A673 (cell line): ENCODE measurements at places on chromosomes 4 and X.

DNA sequence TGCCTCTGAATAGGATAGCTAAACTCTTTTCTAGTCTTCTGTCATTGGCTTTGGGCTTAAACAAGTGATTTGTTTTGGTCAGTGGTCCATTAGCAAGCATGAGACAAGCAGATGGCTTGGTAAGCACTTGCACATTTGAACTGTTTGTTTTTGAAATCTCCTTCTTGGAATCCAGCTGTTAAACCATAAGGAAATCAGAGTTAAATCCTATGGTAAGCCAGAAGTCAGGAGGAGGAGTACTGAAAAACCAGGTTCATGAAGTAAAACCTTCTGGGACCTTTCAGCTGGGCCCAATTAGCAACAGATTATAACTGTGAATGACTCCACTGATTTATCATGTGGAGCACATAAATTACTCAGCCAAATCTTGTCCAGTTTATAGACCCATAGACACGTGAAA, 1042.5 kb upstream of the PABPC4L start:
- DNase-seq: no peak

GRCh38 chr4:123813901-123814300, 417.3 kb downstream of the SPRY1 start:
- DNase-seq: no peak

DNA sequence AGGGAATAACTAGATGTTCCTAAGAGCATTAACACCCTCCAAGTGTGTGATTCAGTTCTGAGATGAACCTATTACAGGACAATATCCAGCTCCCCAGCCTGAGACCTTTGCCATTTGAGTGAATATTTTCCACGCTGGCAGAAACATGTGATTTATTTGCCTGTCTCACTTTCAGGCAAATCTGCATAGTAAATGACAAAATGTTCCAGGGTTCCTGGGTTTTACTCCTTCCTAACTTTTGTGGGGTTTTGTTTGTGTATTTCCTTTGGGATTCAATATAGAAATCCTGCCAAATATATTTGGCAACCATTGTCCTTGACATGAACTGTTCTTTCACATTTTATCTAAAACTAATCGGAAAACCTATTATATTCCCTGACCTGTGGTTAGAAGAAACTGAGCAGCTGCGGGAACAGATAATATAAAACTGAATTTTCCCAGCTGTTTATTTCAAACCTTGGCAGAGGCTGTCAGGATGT, 12.5 kb downstream of the F8 start:
- no peak for DNase-seq

DNA sequence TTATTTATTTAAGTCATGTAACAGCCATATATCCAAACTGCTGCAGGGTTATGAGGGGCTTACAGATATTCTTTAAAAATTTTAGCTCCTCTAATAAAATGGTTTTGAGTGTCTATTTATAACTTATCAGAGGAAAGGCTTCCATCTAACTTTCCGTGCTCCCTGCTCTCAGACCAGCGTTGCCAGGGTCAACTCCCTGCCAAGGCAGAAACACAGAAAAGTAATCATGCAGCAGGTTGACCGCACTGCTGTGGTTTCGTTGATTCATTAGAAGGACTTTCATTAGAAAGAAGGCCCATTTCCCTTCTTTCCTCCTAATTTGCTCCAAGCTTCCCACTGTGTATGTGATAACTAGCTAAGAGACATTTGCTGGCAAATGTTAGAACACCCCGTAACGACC, 33.9 kb downstream of the BCLAF3 start:
- DNase-seq: no peak

DNA sequence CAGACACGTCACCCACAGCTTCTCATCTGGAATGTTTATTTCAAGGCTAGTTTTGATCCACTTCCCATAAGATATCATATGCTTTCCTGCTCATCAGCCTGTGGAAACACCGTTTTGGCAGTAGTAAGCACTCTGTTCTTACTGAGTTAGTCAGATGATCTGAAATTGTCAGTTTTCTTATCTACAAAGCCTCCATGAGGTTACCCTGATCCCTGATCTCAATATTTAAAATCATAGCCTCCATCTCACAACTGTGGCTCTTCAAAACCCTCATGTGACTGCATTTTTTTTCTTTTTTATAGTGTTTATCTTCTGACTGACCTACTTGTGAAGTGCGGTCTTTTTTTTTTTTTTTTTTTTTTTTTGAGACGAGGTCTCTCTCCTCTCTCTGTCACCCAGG, 22.7 kb downstream of the BST1 start:
- DNase-seq: no peak

DNA sequence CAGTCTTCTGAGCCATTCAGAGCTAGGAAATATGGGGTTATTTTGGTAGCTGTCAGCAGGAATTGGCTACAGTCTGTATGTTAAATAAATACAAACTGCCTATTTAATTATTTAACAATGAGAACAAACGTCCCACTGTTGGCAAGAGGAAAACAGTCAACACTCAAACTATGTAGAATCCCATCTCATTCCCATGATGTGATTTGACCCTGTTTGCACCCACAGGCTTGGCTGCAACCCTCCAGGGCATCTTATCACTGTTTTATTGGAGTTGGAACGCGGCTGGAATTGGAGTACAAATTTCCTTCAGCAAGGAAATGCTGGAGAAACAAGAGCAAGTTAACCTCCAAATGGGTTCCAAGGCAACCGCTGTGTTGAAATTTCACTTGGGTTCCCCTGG, 124.0 kb downstream of the KIT start:
- no peak for DNase-seq

DNA sequence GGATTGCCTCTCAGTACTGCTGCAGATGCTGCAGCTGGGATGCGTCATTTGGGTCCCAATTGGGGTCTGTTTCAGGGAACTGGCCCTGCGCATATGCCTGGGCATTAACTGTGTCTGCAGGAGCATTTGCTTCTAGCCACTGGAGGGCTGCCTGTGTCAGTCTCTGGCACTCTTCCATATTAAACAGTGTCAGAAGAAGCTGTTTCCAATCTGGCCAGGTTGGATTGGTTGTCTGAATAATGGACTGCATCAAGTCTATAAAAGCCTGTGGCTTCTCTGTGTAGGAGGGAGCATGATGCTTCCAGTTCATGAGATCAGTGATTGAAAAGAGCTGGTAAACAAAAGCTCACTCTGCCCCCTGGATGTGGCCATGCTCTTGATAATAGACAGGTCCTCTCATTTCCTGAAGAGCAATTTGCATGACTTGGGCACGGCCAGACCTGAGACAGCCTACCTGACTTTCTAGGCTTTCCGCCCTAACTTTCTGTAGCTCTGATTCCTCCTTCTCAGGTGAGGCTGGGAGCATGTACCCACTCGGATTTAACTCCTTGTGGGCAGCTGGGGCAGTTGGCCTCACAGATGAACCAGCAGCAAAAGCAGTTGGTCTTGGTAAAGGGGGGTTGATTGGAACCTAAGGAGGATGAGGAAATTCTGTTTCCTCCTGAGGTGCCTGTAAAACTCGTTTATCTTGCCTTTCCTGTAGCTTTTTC, 29.2 kb downstream of the SULT1E1 start:
- DNase-seq: peak; percentile 11

DNA sequence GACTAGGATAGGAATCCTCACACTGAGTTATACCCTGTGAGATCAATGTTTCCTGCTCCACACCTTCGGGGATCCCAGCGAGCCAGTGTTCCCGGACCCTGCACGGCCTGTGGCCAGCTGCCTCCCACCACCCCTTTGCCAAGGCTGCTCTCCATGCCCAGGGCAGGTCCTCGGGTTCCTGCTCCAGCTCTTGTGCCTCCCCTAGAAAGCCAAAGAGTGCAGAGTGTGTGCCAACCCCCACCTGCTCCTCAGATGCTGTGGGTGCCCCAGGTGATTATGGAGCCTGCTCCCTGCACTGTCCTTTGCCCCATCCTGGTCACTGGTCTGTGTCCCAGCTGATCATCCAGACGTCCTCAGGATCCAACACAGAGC, 246.4 kb downstream of the AFAP1 start:
- no peak for DNase-seq

GRCh38 chrX:47316276-47317025, 53.9 kb upstream of the ZNF157 start:
- DNase-seq: peak; percentile 29

DNA sequence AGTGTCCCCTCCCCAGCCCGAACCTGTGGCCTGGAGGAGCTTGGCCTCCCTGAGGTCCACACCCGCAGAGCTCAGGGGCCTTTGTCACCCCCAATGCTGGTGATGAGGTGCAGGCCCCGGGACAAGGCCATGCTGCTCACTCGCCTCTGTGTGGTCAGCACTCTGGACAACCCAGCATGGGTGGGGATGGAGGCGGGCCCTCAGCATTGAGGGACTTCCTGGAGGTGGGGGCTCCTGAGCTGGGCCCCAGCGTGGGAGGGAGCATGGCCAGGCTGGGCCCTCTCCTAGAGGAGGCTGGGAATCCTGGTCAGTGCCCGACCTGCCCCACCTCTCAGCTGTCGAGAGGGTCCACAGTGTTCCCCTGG, 30.6 kb downstream of the TACC3 start:
- no peak for DNase-seq

DNA sequence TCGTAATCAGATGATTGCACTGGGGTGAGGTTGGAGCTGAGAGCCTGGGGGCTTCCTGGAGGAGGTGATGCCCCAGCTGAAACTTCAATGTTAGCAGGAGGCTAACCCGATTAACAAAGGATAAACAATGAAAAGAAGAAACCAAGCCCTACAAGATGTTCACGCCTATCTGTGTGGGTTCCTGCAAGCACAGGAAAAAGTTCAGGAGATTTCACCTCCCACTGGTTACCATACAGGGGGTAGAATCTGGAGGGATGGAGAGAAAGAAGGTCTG, 27.5 kb downstream of the JAKMIP1 start:
- no peak for DNase-seq

DNA sequence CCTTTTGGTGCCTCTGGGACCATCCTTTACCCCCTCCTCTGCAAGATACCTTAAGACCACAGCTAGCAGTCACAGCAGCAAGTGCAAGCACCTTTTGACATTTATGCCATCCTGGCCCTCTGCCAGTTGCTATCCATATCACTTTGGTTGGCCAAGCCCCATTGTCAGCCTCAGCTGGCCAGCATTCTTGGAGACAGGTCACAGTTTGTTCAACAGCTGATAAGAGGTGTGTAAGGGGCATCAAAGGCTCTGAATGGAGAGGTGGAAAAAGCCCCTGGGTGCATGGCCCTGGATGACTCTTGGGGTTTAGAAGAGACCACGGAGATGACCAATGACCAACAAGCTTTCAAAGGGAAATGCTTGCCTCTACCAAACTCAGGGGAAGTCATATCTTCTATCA, 133.6 kb upstream of the MAMLD1 start:
- DNase-seq: no peak

GRCh38 chrX:2691543-2692220, 587 bp downstream of the CD99 start:
- DNase-seq: peak; percentile 74

- DNase-seq: no peak
These were observed 24.4 kb upstream of the ZFX start for GRCh38 chrX:24125028-24125612.

- no peak for DNase-seq
These were observed 121.7 kb upstream of the CXXC4 start for GRCh38 chr4:104616401-104616820.

GRCh38 chrX:117010243-117010642, 547.5 kb upstream of the CT83 start:
- no peak for DNase-seq

GRCh38 chrX:42127563-42127962, 204.2 kb upstream of the CASK start:
- peak; percentile 1 for DNase-seq

DNA sequence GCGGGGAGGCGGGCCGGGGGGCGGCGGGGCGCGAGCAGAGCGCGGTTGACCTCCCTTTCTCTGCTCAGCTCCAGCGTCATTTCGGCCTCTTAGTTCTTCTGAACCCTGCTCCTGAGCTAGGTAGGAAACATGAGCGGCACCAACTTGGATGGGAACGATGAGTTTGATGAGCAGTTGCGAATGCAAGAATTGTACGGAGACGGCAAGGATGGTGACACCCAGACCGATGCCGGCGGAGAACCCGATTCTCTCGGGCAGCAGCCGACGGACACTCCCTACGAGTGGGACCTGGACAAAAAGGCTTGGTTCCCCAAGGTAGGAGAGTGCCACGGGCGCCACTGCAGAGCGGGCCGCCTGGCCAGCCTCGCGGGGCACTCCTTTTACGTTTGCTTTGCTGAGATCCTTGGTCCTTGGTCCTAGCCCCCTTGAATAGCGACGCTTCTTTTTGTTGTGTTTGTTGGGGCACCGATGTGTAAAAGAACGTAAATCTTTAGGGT, at the start of gene HTATSF1:
HTATSF1 (plus strand) TSS at position 37 of the 497 bp plus-strand sequence; CDS start at position 130, 93 bp downstream.
- no peak for DNase-seq

DNA sequence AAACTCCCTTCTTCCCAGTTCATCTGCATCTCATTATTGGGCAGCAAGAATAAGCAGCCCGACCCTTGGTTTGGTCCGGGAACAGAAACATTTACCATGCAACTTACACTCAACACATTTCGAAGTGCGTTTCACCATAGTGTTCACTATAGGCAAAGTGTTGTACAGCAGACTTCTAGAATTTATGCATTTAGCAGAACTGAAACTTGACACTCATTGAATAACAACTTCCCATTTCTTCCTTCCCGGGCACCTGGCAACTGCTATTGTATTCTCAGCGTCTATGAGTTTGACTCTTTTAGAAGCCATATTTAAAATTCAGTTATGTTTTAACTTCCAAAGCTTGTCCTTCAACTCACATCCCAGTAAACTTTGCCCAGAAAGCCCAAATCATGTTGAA, 840.6 kb downstream of the NLGN4X start:
- DNase-seq: no peak

- DNase-seq: no peak
These were observed 767.2 kb upstream of the ADGRL3 start for GRCh38 chr4:60432911-60433310.

GRCh38 chr4:180617196-180617595, 1626.0 kb upstream of the TENM3 start:
- no peak for DNase-seq

DNA sequence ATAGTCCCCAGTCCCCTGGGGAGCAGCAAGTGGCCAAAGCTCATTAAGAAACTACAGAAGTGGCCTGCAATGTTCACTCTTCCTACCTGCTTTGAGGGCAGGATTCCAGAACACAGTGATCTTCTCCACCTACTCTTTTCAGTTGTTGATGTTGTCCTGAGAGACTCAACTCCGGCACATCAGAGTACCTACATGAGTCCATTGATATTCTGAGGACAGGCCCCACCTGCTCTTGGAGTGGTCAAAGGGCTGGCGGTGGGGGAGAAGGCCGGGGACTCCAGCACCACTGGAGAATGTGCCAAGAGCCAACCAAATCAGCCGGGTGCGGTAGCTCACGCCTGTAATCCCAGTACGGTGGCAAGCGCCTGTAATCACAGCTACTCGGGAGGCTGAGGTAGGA, 29.8 kb upstream of the DDX3X start:
- no peak for DNase-seq

- DNase-seq: no peak
These were observed 285.9 kb downstream of the GBA3 start for GRCh38 chr4:22978656-22979055.

DNA sequence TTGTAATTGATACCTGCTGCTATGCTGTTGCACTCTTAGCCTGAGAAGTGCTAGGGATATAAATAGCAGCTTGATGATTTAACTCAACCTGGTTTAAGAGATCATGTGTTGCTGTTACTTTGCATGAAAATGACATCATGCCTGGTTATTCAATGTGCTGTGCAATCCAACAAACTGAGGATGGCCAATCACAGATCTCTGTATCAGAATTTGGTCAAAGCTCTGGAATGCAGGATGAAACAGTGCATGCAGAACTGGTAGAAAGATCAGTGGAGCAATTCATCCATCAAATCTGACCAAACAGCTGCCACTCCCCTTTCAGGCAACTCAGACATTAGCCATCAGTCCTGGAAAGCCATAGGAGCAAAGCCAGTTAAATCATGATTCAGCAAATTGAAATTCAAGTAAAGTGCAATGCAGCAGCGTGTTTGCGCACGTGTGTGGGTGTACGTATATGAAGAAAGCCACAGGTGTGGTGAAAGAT, 160.3 kb upstream of the RASGEF1B start:
- DNase-seq: peak; percentile 16
